Stimulated activated CD4-positive, alpha-beta T cell treated with anti-CD3 and anti-CD28 coated beads, Interleukin-1b, Interleukin-23, amount 100 ng/mL, for 48 hours (primary cell): ENCODE measurements at places on chromosomes 5 and 9.

- peak; percentile 22 for DNase-seq
Observed at GRCh38 chr9:129570450-129571297, 50.2 kb downstream of the C9orf50 start.

GRCh38 chr5:174338185-174339010 is 292.9 kb downstream of the NSG2 start:
- DNase-seq = no peak

GRCh38 chr9:135647884-135648283 is 8.5 kb upstream of the GLT6D1 start:
- DNase-seq = no peak

DNA sequence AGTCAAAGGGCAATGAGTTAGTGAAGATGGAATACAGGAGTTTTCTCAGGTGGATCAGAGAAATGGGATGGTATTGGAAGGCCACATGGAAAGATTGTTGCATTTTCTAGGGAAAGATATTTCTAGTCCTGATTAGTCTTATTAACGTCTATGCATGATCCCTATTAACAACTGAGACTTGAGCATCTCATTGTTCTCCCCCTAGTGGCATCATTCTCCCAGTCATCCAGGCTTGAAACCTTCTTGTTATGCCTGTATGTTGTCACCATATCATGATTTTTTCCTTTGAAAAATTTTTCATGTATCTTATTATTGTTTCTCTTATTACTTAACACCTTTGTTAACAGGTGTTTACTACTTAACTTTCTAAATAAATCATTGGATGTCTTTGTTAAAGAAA is 34.4 kb downstream of the KIF2A start:
- no peak for DNase-seq

- no peak for DNase-seq
Observed at GRCh38 chr9:18346745-18347144, 127.2 kb upstream of the ADAMTSL1 start.

- DNase-seq = no peak
Observed at GRCh38 chr9:10706788-10707187, 94.0 kb upstream of the PTPRD start.

- DNase-seq = no peak
Observed at GRCh38 chr9:136853596-136854112, 1.5 kb downstream of the MAMDC4 start.

DNA sequence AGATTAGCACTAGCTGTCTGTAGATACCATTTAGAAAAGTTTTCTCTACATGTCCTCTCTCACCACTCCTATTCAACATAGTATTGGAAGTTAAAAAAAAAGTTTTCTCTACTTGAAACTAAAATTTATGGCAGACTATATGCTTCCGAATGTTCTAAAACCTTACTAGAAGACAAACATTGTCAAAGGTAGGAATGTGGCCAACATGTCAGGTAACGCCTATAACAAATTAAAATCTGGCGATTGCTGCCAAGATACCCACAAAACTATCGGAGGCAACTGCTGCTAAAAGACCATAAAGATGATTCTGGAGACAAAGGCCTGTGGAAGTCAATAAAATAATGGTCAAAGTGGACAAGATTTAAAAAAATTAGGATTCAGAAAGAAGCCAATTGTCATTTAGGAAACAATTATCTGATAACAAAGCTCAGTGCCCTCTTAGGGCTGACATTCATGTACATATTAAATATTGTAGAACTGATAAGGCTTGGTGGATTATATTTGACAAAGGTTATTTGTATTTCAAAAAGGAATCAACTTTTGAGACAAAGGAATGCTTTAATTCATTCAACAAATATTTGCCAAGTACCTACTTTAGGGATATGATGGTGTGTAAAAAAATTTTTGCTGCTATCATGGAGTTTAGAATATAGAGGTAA is 52.7 kb downstream of the CDKN2A start:
- no peak for DNase-seq

DNA sequence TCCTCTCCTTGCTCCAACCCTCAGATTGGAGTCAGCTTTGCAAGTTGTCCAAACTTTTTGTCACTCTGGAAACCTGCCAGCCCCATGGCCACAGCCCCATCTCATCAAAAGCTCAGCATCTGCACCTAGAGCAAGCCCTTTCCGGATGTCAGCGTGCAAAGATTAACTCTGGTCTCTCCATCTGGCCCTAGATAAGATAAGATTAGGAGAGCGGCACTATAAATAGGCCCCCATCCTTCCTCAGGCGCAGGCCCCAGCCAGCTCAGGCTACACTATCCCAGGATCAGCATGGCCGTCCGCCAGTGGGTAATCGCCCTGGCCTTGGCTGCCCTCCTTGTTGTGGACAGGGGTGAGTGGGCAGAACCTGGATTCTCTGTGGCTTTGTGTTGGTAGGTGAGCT is at the start of gene SPINK4:
Gene SPINK4, plus strand, starts transcription at position 247 of the 400 bp plus-strand sequence. Its CDS starts 42 bp downstream, at position 289.
- DNase-seq = no peak

- DNase-seq = no peak
Observed at GRCh38 chr5:92492908-92493307, 1088.1 kb downstream of the NR2F1-AS1 start.

DNA sequence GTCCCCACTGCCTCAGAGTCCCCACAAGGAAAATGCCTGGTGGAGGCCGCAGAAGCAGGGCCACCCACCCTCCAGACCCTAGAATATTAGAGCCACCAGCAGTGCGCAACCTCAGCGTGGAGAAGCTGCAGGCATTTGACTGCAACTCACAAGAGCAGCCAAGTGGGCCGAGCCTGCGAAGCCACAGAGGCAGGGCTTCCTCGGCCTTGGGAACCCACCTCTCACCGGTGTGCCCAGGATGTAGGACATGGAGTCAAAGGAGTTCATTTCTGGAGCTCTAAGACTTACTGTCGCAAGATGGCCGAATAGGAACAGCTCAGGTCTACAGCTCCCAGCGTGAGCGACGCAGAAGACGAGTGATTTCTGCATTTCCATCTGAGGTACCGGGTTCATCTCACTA is 397.9 kb upstream of the PIK3R1 start:
- DNase-seq = no peak

DNA sequence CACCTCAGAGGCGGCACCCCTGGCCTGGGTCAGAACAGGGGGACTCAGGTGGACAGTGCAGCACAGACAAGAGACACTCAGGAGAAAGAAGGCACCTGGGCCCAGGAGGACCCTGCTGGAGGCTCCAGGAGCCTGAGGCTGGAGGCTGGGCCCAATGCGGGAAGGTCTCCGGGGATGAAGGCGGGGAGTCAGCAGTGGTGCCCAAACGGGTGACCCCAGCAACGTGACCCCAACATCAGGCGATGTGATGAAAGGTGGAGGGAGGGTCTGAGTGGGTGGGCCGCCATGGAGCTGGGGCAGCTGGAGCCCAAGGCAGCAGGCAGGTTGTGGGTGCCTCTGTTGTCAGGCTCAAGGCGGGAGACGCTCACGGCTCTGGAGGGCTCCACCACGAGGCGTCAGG is 37.5 kb downstream of the LPCAT1 start:
- DNase-seq = no peak

GRCh38 chr5:146888351-146888978 is 9.9 kb upstream of the PPP2R2B start:
- no peak for DNase-seq

DNA sequence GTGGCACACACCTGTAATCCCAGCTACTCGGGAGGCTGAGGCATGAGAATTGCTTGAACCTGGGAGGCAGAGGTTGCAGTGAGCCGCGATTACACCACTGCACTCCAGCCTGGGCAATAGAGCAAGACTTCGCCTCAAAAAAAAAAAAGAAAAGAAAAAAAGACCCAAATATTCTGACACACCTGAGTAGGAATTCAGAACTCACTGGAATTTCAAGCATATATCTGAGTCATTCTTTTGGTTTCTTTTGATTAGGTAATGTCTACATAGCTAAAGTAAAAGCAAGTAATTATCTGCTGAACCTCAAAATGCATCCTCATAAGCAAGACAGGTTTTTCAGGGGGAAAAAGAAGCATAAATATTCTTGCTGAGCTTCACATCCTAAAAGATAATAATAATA is 35.9 kb downstream of the ANKRD31 start:
- DNase-seq = no peak

DNA sequence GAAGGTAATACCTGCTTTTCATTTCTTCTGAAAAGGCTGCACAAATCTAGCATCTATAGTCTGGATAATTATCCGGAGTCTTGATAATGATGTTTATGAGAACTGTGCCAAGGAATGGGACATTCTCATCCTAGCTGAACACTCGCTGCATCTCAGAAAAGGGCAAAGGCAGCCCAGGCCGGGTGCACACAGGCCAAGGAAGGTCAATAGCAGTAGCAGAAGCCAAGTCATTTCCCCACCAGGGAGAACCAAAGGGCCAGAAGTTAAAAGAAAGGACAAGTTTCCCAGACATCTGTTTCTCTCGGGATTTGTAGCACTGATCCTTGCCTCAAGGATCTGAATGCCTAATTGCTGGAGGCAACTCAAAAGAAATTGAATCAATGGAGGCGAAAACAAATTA is 66.1 kb upstream of the ANKRD55 start:
- no peak for DNase-seq

GRCh38 chr9:127741831-127742434 is 6.8 kb upstream of the TOR2A start:
- DNase-seq = no peak

DNA sequence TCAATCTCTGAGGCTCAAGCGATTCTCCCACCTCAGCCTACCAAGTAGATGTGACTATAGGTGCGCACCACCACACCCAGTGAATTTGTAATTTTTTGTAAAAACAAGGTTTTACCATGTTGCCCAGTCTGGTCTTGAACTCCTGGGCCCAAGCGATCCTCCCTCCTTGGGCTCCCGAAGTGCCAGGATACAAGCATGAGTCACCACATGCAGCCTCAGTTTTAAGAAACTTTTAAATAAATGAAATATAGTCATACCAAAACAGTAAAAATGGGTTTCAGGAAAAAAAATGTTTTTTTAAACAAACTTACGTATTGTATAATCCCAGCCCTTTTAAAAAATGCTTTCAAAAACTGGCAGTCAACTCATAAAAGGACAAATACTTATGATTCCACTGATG is 26.6 kb downstream of the FXN start:
- DNase-seq = no peak

DNA sequence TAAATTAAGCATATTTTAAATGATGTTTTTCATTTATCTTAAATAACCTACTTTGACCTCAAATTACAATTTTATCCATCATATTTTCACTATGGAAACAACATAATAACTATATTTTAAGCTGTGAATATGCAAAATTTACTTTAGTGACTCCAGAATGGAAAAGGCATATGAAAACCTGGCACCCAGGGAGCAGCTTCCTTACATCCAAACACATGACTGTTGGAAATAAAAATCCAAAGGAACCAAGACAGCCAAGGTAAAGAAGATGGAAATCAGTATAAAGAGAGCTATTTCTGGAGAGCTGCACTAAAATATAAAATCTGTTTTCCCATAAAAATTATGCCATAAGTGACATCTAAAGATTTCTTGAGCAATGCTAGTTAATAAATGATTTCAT is 140.3 kb upstream of the FTMT start:
- DNase-seq = no peak

DNA sequence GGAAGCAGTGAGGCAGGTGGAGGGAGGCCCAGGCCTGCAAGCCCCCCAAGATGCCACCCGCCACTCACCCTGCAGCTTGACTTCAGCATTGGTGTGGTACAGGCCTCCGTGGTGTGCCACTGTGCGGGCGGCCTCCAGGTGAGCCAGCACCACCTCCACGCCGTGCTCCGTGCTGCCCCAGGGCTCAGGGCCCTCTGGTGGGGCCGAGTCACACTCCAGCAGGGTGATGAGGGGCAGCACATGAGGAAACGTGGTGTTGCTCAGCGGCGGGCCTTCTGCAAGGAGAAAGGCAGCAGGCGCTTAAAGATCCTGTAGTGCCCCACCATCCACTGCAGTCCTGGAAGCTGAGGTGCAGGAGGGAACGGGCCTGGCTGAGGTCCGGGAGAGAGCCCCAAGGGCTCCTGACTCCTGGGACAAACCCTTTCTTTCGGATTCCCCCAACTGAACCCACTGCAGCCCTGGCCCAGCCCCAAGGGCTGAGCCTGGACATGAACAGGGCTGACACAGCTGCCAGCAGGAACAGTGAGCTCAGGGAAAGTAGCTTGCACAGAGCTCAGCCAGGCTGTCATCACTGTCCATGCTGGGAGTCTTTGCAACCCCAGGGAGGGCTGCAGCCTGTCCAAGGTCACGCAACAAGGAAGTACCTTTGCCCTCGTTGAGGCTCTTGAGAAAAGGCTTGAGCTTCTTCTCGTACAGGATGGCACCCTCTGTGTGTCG is 4.7 kb upstream of the TOR2A start:
- no peak for DNase-seq

GRCh38 chr5:174436750-174437149 is 287.6 kb upstream of the MSX2 start:
- DNase-seq = no peak

- no peak for DNase-seq
Observed at GRCh38 chr5:57675236-57675635, 192.6 kb upstream of the ACTBL2 start.

- DNase-seq = no peak
Observed at GRCh38 chr9:70954126-70954525, 167.3 kb downstream of the TRPM3 start.

DNA sequence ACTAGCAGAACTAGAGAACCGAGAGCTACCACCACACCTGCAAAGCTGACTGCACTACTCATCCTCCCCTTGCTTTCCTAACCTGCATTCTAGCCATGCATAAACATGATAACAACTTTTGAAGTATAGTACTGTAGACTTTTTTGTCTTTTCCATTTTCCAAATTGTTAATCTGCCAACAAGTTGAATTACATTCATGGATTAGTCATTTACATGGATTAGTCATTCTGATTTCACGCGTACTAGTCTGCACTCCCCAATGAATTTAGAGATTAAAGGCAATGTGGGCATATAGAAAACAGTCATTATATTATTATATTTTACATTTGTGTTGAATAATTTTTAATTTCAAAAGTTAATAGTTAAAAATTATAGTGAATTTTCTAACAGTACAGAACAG is 81.4 kb downstream of the EDIL3 start:
- DNase-seq = no peak

DNA sequence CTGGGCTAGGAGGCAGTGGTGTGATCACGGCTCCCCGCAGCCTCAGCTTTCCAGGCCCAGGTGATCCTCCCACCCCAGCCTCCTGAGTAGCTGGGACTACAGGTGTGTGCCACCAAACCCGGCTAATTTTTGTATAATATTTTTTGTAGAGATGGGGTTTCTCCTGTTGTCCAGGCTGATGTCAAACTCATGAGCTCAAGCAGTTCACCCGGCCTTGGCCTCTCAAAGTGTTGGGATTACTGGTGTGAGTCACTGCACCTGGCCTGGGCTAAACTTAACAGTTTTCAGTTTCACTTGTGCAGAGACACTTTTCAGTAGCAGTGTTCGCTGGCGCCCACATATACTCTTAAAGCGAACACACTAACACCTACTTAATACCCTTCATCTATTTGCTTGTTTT is 205.6 kb upstream of the ZNF608 start:
- DNase-seq = no peak

DNA sequence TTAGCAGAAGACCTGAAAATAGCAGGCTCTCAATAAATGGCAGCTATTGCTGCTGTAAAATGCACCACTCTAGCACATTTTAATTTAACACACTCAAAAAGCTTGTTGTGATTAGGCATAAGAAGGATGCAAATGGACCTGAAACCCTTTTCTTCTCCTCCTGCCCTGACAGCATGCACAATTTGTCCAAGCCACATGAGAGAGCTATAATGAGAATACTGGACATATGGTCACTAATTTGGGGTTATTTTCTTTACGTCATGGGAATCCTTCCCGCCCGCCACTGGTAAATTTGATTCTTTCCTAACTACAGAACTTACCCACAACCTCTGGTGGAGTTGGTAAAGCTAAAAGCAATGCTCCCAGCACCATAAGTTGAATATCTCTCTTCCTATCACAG is 62.1 kb downstream of the TRIM32 start:
- DNase-seq = no peak

- no peak for DNase-seq
Observed at GRCh38 chr9:95138474-95138873, 179.0 kb downstream of the FANCC start.

GRCh38 chr5:129077433-129078075 is 17.0 kb upstream of the ISOC1 start:
- DNase-seq = no peak
